CD4-positive, alpha-beta T cell (primary cell): ENCODE measurements at places on chromosomes 13 and 19.

GRCh38 chr13:57865600-57866294 is 234.2 kb downstream of the PCDH17 start:
- no peak for DNase-seq

DNA sequence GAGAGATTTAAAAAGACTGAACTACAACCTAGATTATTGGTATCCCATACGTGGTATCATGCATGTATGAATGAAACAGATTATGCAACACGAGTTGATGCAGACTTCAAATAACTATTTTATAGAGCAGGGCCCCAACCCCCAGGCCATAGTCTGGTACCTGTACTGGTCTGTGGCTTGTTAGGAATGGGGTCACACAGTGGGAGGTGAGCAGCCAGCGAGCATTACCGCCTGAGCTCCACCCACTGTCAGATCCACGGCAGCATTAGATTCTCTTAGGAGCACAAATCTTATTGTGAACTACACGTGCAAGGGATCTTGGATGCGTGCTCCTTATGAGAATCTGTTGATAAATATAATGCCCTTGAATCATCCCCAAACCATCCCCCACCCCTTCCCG is 320.2 kb downstream of the TBC1D4 start:
- DNase-seq = no peak

DNA sequence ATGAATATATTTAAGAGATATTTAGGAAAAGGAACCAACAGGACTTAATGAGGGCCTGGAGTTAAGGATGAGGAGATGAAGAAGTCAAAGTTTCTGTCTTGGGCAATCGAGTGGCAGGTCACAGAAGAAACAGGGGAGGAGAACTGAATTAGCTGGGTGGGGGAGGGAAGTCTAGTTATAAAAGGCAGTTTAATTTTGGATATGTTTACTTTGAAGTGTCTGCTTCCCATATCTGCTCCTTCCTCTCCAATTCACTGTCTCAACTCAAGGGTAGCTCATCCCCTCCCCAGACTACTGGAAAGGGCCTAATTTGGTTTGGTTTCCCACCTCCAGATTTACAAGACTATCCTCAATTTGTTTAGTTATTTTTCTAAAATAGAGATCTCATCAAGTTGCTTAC is 195.9 kb downstream of the VWA8 start:
- no peak for DNase-seq

- DNase-seq = no peak
Measured at GRCh38 chr19:41714598-41714997, 6.2 kb downstream of the CEACAM5 start.

GRCh38 chr13:49938921-49939320 is 2.8 kb upstream of the SPRYD7 start:
- no peak for DNase-seq

- DNase-seq = no peak
Measured at GRCh38 chr13:112481458-112481857, 105.3 kb downstream of the SPACA7 start.

DNA sequence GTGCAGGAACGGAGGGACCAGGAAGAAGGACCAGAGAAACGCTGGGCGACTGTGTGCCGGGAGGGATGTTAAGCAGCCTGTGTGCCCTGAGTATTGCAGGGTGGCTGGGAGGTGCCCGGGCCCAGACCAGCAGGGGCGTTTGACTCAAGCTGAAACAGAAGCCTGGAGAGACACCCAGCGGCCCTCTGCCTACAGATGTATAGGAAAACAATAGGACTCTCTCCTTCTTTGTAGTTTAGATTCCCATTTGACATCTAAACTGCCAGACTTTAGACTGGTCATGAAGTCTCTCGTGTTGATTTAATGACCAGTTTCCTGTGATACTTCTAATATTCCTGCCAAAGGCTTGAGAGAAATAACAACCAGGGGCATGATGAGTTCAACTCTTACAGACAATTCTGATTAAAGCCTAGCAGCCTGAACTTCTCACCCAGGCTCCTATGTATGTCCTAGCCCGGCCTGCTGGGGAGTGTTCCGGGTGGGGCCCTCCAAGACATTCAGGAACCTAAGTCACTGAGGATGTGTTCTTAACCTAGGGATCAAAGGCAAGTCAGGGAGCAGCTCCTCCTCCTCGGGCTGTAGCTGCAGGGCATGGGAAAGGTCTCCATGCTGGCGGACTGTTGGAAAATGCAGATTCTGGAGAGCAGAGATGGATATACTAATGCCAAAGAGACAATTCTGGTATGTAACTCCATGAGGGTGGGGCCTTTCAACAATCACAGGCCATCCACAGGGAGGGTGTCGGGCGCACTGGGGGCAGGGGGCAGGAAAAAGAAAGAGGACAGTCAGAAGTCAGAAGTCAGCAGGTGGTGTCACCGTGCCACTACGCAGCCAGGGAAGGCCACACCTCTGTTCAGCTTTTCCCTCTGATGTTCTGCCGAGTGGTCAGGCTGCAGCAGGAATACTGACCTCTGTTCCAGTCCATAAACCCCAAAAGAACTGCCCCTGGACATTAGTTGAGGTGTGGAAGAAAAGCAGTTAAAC is 131.8 kb downstream of the STARD13 start:
- no peak for DNase-seq

- DNase-seq = no peak
Measured at GRCh38 chr19:33432446-33433170, 59.1 kb downstream of the CEBPG start.
